NCI-H1417 (cell line): ENCODE measurements at places on chromosomes 16 and 17.

GRCh38 chr17:1914661-1915083 is 84.9 kb downstream of the RPA1 start:
- no peak for DNase-seq

- peak; percentile 72 for DNase-seq
Observed at GRCh38 chr17:67245694-67246402, 852 bp upstream of the HELZ start.

- no peak for DNase-seq
Observed at GRCh38 chr17:19342611-19343255, 19.8 kb downstream of the B9D1 start.

DNA sequence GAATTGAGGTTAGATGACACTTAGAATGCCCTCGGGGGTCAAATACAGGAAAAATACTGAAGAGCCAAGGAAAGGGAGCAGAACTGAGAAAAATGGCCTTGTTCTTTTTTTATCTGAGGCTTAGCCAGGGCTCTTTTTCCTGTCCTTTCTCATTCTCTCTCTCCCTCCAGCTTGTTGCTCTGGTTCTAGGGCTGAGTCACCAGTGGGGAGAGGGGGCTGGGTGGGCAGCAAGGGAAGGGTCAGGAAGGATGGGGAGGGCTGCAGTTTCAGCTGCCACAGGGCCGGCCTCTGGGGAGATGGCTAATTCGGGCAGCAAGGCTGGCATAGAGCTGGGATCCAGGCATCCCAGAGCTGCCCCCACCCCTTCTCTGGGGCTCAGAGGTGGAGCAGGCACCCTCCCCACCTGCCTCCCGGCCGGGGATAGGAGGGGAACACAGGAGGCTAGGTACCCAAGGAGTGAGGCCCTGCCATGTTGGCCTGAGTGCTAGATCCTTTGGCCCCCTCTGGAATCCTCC is 3.9 kb downstream of the ITGA3 start:
- DNase-seq: no peak

GRCh38 chr17:7831233-7831632 is 2.8 kb upstream of the KDM6B start:
- no peak for DNase-seq

GRCh38 chr17:68450391-68450790 is 6.9 kb downstream of the WIPI1 start:
- no peak for DNase-seq

DNA sequence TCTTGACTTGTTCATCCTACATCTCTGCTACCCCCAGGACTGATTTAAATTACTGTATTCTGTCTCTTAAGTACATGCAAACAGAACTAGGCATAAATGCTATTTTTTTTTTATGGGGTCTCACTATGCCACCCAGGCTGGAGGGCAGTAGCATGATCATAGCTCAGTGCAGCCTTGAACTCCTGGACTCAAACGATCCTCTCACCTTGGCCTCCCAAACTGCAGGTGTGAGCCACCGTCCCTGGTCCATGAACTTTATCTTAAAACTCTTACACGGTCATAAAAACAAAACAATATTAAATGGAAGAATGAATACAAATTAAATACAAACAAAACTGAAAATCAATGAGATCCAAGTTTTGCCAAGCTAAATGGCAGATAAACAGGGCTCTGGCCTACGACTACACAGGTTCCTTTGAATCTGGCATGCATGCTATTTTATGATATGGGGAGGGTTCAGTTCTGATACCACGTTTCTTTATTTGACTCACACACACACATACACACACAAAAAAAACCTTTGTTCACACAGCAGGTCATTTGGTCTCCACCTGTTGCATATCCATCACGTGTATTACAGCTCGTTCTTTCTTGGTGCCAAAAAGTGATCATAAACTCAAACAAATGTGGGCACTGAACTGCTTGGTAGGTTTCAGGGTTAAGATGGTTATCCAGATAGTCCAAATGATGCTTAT is 1.1 kb upstream of the PKD1L3 start:
- no peak for DNase-seq

DNA sequence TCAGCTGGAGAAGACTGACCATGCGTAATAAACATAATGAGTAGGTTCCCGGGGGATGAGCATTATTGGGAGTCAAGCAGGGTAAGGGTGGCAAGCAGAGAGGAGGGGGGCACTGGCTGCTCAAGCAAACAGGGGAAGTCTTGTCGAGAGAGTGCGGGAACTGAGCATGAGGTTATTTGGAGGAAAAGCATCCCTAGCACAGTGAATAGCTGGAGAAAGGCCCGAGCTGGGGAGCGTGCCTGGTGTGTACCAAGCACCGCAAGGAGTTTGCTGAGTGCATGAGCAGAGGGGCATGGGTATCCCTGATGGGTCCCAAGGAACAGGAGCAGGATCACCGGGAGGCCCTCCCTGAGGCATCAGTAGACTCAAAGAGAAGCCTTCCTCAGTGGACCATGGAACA is 17.2 kb downstream of the CYTH1 start:
- DNase-seq: no peak

DNA sequence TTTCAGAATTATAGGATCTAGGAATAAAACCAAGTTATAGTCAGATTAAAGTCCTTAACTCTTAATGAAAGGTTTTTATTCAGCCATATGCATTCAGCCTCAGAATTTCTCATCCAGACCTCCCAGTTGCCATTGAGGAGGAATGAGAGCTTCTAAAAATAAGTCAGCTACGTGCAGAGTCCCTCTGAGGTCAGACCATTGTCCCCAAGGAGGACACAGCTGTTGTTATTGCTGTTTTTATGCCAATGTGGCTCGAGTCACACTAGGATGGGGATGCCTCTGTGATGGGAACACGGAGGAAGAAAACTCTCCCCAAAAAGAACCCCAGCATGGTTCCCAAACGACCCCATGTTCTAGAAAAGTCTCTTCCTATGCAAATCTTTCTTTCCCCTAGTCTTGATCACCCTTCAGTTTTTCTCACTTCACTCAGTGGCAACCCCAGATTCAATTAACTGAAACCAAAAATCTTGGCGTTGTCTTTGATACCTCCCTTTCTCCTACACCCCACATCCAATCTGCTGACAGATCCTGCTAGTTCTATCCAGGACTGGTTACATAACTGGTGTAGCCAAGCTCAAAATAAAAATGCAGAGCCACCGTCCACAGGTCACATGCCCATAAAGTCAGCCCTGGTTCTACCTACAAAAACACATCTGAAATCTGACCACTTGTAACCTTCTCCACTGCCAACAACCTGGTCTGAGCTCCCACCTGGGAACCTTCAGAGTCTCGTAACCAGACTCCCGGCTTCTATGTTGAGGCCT is 138.2 kb upstream of the ERCC4 start:
- no peak for DNase-seq
